ENCODE measurements at places on chromosomes 3 and 15.

DNA sequence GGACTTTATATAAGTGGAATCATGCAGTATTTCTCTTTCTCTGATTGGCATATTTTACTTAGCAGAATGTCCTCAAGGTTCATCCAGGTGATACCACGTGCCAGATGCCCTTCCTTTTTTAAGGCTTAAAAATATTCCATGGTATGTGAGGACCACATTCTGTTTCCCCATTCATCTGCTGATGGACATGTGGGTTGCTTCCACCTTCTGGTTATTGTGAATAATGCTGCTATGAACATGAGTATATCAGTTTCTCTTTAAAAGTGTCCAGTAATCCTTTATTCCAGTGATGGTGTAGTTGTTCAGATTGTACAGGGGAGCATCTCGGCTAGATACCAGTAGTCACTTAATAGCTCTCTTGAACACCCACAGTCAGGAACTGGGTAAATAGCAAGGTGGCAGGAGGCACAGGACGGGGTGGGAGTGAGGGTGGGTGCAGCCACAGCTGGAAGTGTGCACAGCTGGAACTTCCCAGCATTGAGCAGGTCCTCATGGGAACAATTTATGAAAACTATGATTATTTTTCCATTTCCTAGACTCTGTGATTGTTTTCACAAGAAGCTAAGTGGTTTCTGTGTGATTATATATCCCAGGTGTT, 50.3 kb upstream of the ATG7 start:
- DNase-seq, result no peak

DNA sequence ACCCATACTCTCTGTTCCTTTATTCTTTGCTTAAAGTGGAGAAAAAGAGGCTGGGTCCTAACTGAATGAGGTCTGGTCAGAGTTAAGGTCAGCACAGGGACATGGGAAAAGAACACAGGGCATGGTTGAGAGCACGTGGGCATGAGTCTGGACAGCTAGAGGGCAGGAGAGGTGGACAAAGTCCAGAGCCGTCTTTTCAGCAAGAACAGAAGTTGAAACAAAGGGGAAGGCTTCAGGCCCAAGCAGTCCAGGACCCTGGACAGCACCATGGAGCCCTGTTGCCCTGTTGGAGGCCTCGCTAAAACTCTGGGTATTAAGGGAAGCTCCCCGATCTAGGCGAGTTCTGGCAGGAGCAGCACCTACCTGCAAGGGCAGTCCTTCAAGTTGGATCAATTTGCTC, 50.7 kb downstream of the XYLB start:
- peak; percentile 2 for DNase-seq

DNA sequence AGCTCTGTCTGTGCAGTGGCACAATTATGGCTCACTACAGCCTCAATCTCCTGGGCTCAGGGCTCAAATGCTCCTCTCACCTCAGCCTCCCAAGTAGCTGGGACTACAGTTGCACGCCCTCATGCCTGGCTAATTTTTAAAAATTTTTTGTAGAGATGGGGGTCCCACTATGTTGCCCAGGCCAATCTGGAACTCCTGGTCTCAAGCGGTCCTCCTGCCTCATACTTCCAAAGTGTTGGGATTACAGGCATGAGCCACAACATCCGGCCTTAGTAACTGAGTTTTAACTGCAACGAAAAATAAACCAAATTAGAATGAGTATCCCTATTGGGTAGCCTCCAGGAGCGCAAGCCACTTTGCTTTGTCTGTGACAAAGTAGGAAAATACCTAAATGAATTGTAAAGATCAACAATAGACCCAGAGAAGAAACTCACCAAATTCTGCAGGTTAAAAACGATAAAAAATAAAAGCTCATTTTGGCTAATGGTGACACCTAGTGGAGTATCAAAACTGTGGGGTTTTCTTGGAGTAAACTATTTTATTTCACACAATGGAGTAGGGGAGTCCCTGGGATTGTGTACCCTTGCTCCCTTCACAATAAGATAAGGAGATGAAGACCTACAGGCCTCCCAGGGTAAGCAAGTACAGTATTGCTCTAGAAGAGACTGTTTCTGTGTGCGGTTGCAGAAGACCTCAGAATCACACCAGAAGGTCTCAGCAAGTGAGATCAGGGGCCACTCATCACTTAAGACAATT, 21.0 kb upstream of the CA12 start:
- DNase-seq, result no peak

DNA sequence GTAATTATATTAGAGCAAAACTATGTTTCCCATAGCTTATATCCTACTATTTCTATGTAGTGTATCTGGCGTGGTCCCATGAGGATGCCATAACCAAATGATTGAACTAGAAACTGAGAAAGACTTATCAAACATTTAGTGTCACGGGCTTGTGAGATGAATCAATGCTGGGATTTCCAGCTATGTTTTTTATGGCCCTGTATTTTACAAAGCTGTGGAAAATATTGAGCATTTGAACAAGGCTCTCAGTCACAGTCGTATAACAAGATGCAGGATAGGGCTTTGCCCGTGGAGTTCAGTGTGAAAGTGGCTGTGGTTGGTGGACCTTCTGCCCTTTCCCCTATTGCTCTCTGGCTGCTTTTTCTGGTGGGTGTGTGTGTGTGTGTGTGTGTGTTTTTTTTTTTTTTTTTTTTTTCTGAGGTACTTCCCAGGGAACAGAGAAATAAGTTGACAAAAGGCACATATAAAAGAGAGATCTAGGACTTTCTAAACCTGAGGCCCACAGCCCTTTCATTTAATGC, 60.7 kb downstream of the CACNA1D start:
- DNase-seq, result no peak

DNA sequence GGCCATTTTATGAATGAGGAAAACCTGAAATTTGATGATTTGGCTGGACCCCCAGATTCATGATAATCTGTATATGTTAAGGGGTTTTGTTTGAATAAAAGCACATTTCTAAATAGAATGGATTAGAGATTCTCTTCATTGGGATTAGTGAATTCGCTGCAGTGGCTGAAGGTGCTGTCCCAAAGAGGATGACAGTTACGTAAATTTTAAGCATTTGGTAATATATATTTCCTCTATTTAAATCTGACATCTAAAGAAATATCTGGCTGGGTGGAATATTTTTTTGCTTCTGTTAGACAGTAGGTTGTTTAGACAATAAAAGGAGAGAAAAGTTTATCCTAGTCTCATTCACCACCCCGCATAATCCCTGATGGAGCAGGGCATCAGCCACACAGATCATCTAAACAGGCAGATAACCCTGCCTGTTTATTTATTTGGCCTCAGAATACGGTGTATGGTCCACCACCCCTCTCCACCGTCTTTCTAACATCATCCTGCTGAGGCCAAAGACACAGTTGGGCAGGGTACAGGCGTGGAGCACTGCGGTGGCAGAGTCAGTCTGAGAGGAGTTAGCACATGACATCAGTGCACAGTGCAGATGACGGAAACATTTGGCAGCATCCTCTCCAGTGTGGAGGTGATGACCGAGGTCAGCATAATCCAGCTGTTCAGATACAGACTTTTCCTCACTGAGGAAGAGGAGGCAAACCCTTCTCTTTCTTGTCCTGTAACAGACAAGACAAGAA, 20.4 kb upstream of the NFKBIZ start:
- no peak for DNase-seq

GRCh38 chr3:15171096-15171495, 35.0 kb upstream of the CAPN7 start:
- no peak for DNase-seq

GRCh38 chr3:111051354-111051753, 20.3 kb upstream of the NECTIN3 start:
- DNase-seq, result no peak

GRCh38 chr3:112464264-112464663, 35.0 kb downstream of the BTLA start:
- DNase-seq, result no peak

GRCh38 chr3:161148832-161149475, 43.8 kb upstream of the B3GALNT1 start:
- DNase-seq, result no peak

All from amniotic stem cell (primary cell).